ENCODE measurements at places on chromosomes 6 and 20. TPM values are rescaled to one million over a fixed set of nuclear protein-coding genes. Genes with fewer than 3 reads are reported as not detected.

DNA sequence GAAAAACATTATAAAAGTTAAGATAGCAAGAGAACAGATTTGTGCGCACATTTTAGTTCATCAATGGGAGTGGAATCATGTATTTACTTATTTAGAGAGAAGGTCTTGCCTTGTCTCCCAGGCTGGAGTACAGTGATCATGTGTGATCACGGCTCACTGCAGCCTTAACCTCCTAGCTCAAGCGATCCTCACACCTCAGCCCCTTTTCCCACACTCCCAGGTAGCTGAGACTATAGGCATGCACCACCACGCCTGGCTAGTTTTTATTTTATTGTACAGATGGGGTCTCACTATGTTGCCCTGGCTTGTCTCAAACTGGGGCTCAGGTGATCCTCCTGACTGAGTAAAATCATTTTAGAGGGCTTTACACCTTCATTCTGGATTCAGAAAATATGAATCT lies 72.3 kb upstream of the ADGRF1 start:
- DNase-seq = no peak

The ANKRD66 gene
- not detected for total RNA-seq

The SEMG2 gene
- not detected for total RNA-seq

The XKR7 gene
- 0.09 TPM for total RNA-seq

GRCh38 chr6:88238065-88238464 lies 71.9 kb upstream of the CNR1 start:
- DNase-seq = peak; percentile 2
